ENCODE measurements at places on chromosomes 6 and 20.
A peak's percentile ranks its signal among the peaks of the same experiment; 100 is the strongest.

DNA sequence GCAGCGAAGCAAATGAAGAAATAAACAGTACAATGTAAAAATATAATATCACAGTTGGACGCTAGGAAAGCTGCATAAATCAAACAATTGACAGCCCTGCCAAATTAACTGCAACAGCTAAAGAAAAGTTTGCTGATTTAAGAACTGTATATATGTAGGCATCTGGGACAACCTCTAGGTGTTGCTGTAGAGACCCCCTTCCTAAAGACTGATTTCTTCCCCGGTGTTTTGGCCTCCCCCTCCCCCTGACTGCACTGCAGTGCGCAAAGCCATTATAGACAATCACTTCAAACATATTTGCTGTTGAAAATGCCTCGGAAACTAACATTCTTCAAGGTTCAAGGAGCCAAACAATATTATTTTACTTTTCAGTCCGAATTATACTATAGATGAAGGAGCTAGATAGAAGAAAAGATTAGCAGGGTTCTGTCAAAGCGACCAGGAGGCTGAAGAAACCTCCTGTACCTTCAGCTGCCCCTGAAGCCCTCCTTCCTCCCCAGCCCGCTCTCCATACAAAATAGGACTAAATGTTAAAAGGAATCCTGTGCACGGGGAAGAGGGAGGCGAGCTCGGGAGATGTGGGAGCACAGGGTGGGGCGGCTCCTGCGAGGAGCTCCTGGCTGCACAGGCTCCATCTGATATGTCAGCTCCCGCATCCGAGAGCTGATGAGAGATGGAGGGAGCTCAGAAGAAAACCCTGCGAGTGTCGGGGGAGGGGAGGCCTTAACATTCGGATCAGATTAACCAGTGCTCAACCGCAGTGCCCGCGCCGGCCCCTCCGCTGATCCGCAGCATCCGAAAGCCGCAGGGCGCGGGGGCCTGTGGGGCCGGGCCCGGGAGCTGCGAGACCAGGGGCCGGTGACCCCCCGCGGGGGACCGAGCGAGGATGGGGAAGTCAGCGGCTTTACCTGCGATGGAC, 822 bp downstream of the ELOVL4 start:
- DNase-seq: no peak

DNA sequence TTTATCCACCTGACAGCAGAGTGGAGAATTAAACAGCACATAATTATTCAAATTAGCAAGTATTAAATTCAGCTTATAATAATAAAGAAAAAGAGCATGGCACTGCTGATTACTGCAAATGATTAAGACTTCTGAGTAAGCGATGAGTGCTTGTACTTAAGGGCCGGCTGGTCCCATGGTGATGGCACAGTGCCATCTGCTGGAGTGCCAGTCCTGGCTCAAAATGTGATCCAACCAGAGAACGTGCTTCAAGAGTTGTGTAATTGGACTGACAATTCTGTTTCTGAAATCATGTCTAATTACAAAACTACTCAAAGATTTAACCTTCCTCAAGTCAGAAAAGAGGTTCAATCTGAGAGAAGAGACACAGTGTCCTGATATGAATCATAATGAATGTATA, 181.6 kb upstream of the RGS17 start:
- no peak for DNase-seq

GRCh38 chr20:16760431-16761304, 12.5 kb downstream of the OTOR start:
- no peak for DNase-seq

DNA sequence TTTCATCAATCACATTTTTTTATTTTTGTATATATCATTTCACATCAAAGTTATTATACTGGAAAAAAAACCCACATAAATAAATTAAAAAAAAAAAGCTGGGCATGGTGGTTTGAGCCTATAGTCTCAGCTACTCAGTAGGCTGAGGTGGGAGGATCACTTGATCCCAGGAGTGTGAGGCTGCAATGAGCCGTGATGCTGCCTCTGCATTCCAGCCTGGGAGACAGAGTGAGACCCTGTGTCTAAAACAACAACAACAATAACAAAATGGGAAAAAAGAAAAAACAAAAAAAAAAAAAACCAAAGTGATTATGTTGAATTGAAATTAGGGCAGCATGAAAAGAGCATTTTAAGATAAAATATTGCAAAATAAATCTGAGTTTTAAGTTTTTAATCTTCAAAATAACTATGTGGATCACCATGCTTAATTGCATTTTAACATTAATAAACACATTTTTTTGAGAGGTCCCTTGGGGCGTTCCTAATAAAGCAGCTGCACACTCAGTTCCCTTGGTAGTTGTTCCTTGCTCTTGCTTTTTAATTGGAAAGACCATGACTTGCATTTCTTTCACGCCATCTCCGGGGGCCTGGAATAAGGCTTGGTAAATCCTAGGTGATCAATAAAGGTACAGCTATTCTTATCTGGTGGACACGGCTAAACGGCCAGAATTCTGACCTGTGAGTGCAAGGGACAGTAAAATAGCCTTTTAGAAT, 15.1 kb downstream of the NOX3 start:
- no peak for DNase-seq

DNA sequence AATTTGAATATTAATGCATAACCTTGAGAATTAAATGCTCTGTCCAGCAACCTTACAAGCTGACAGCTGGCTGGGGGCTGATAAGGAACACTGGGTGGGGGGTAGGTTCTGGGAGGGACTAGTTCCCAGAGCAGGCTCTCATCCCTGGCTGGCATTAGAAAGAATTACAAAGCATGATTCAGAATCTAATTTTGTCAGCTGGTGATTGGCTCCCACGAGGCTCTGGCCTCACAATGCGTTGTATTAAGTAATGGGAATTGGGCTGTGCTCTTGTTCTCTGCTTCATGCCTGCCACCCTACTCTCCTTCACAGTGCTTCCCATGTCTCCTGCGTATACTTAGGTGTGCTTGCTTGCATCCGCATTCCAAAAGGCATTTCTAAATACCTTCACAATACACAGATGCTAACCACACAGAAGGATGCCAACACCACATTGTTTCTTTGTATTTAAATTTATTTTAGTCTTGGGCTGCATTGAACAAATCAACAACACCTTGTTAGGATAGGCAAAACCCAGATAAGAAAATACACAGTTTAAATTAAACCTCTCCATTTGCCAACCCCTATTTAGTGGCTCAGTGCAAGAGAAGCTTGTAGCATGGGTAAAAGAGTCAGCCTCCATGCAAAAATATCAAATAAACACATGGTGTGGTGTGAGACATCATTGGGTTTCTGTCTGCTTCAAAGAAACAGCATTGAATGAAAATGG, 434.5 kb upstream of the JAG1 start:
- DNase-seq: no peak

- DNase-seq: no peak
These were observed 13.0 kb downstream of the KHDC1 start for GRCh38 chr6:73250016-73250415.

GRCh38 chr6:51533962-51534361, 553.5 kb downstream of the PKHD1 start:
- DNase-seq: no peak

DNA sequence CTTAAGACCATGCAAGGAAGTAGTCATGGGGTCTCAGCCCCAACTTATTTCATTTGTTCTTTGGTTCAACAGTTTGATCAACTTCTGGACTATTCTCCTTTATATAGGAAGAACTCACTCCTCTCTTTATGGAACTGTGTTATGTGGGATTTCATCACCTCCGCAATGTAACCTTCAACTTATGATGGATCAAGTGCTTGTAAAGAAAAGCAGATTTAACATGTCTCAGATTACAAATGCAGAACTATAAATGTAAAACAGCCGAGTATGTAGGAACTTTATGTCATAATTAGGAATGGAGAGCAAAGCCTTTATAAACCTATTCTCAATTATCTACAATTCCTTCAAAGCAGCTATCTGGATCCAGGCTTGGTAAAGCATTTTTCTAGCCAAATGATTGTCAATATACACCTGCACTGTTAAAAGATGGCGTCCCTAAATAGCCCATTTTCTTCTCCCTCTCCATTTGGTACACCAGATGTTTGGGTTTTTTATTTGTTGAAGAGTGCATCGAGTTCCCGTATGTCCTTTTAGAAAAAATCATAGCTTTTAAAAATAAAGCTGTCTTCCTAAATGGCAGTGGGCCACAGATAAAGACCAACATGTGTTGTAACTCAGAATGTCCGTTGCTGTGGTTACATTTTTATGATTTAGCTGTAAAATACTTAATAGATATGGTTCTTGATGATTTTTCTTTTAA, 985.1 kb upstream of the SLC35B3 start:
- DNase-seq: no peak

- DNase-seq: no peak
These were observed 24.5 kb downstream of the REPS1 start for GRCh38 chr6:138963531-138963930.

- DNase-seq: no peak
These were observed 185 bp upstream of the TNFRSF6B start for GRCh38 chr20:63696306-63696627.

DNA sequence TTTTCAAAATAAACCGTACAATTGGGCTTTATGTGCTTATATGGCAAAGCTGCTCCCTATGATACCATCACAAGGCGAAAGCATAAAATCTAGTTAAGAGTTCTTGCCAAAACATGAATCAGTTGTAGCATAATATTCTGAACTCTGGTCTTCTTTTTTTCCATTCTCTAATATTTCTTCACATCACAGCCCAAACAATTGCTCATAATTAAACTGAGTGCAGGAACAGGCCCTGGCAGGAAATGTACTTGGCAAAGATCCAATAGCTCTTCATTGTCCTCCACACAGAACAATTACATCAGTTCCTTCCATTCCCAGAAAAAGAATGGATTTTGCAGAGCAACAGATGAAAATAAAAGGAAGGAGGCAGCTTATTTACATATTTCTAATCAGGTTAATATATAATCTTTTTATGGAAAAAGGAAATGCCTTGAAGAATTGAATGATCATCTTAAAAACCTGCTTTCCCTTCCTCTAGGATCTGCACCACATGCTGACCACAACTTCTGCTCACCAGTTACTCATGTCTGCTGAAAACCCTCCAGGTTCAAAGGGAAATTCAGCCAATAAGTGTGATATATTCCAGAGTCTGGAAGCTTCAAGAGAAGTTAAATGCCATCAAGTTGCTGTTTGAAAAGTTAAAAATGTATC, 123.3 kb upstream of the COL21A1 start:
- DNase-seq: no peak

DNA sequence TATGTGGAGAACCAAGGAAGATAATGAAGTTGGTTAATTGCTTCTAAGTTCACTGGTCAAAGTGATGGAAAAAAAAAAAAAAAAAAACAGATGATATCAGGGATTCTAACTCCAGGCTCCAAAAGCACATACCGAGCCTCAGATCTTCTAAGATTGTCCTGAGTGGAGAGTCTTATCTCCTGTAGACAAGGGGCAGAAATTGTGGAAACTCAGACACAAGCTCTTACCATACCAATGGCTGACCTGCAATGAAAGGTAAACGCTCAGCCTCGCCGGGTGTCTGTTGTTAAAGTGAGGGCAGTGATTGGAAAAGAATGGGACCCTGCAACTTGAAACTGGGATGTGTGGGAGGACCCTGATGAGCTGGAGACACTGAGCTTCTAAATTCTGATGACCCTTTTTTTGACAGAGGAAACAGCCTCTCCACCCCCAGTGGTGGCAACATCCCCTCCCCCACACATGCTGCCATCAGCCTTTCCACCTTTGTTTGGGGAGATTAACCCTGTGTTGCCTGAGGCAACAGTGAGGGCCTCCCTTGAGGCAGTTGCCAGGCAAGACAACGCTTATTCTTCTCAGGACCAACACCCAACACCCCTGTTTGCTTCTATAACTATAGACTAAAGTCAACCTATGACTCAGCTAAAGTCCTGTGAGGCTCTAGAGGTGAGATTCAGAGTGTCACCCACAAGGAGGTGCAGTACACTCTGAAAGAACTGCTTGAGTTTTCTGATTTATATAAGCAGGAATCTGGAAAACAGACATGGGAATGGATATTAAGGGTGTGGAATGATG, 154.0 kb downstream of the THBS2 start:
- no peak for DNase-seq

- no peak for DNase-seq
These were observed 26.7 kb upstream of the YWHAB start for GRCh38 chr20:44858606-44859360.

GRCh38 chr6:70292193-70292592, 10.7 kb downstream of the COL9A1 start:
- DNase-seq: no peak

DNA sequence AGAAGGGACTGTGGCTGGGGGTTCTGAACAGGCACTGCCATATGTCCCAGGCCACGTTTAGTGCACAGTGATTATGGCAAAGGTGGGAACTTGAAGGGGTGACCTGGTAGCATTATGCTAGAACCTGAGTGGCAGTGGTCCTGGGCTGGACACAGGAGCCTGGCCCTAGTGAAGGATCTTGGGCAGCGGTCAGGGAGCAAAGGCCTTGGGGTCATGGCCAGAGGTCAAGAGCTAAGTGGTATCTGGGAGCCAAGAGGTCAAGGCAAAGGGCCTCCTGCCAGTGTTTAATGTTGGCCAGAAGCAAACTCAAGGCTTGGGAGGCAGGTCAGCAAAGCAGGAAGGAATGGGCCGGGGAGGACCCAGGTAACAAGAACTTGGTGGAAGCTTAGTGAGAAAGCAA, 254.5 kb downstream of the CDH26 start:
- no peak for DNase-seq

GRCh38 chr6:110340392-110340965, 17.7 kb downstream of the METTL24 start:
- DNase-seq: no peak

DNA sequence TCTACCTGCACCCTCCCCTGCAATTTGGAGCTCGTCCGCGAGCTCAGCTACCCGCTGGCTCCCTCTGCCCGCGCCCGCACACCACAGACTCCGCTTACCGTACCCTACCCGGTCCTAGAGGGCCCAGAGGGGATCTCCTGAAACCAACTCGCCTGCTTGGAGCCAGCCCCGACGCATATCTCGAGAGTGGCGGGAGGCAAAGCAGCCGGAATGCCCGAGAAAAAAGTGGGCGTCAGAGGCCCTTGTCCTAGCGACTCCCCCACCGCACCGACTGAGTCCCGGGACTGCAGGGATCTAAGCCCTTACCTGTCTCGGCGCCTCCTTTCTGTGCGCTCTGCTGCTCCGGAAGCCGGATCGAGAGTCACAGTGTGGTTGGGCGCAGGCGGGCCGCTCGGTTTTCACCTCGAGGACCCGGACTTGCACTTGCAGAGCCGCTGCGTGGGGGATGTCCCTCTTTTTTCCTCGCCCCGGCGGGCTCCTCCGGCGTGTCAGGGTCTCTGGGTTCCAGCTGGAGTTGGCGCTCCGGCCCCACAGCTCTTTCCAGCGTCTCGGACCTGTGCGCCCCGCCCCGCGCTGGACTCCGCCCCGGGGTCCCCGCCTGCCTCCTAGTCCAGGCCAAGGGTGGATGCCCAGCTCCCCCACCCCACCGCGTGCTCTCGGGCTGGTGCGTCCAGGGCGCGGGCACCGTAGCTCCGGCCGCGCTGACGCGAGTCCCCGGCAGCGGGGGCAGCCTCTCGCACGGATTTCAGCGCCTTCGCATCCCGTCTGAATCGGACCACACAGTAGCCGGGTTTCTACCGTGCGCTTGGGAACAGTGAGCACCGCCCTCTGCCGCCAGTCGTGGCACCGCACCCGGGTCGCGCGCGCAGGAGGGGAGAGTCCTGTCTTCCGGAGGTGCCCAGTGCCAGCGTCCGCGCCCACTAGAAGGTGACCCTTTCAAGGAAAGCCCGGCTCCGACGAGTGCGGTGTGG, at the start of gene PROKR2:
PROKR2 (minus strand) TSS at position 767 of the 971 bp plus-strand sequence. CDS start 2,585 bp downstream, outside the sequence.
- DNase-seq: peak; percentile 25

GRCh38 chr6:13229205-13230085, 98.9 kb downstream of the TBC1D7 start:
- no peak for DNase-seq
